ENCODE measurements at places on chromosomes 16 and 17. TPM values are rescaled to one million over a fixed set of nuclear protein-coding genes. Genes with fewer than 3 reads are reported as not detected.

The RHBDL1 gene
- polyA plus RNA-seq = 1.8 TPM

The TBC1D3K gene
- polyA plus RNA-seq = not detected

The GNAO1 gene
- 1.0 TPM for polyA plus RNA-seq

The KRT13 gene
- polyA plus RNA-seq = not detected

The MIS12 gene
- polyA plus RNA-seq = 21.8 TPM

The KCTD11 gene
- 6.5 TPM for polyA plus RNA-seq

The MON1B gene
- 11.5 TPM for polyA plus RNA-seq

The KRT39 gene
- polyA plus RNA-seq = 7.2 TPM

The KRT40 gene
- 10.9 TPM for polyA plus RNA-seq

The CCL13 gene
- 1.6 TPM for polyA plus RNA-seq

The KRT23 gene
- polyA plus RNA-seq = 0.19 TPM

The SHBG gene
- polyA plus RNA-seq = 0.51 TPM

The SEPTIN12 gene
- not detected for polyA plus RNA-seq

The CHD9NB gene
- polyA plus RNA-seq = 2.7 TPM

The PLXDC1 gene
- polyA plus RNA-seq = 5.0 TPM

Data from forelimb muscle (tissue), 1 donor.